Immature natural killer cell (primary cell): ENCODE measurements at places on chromosomes 4 and X.

DNA sequence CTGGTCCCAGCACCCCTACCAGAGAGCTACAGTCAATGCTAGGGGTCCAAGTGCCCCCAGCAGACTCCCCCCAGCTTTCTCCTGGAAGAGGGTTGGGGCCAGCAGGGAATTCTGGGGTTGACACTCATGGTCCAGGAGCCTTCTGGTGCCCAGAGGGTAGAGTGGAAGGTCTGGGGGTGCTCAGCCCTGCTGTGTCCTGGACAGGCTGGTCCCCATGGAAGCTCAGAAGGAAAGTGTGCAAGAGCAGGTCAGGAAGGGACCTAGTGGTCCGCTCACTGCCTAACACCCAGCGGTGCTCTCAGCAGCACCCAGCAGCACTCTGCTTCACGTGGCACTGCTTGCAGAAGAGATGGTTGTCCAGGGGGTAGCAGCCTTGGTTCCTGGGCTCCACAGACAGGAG lies 6.9 kb downstream of the TEX13C start:
- DNase-seq = no peak

GRCh38 chrX:52577464-52578173 lies 60.8 kb upstream of the XAGE1B start:
- DNase-seq = no peak

GRCh38 chr4:109730619-109731545 lies 1.0 kb upstream of the PLA2G12A start:
- DNase-seq = no peak

DNA sequence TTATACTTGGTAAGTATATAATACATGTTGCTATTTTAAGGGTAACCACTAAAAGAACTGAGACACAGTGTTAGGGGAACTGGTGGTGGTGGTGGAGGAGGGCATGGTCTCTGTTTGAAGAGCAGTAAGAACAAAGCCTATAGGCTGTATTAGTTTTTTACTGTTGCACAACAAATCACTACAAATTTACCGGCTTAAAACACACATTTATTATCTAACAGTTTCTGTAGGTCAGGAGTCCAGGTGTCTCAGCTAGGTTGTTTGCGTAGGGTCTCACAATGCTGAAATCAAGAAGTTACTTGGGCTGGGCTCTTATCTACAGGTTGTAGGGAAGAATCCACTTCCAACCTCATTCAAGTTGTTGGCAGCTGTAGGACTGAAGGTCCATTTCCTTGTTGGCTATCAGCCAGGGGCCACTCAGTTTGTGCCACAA lies 52.6 kb downstream of the CASK start:
- no peak for DNase-seq

DNA sequence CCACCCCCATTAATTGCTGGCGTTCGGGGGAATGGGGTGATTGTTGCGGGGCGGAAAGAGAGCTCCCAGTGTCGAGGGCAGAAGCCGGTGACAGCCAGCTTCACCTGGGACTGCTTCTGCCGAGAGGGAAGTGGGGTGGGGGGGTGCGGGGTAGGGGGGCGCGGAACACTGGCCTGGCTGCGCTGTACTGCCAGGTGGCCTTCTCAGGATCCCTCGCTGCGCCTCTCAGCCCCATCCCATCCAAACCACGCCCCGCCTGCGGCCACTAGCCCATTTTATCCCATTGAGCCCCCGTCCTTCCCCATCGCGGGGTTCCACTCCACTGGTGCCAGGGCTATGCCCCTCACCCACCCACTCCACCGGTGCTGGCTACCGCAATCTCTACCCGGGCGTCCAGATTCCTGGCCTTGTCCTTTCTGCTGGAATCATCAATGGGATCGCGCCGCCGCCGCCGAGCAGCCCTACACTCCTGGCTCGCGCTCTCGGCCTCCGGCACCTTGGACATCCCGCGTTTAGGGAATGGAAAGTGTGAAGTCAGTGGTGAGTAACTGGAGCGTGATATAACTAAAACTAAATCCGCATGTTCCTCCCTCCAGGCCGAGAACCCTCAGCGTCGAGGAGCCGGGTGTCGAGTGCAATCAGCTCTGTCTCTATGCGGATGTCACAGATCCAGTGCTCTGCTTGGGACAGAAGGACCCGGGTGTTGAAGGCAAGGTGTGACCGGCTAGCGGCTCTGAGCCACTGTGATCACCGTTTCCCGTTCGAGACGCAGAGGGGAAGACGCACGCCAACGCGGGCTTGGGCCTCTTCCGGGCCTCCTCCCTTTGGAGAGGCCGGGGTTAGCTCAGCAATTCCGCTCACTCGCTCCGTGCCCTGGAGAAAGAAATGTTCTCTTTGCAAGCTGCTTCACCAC lies 20.5 kb downstream of the NKX3-2 start:
- no peak for DNase-seq

DNA sequence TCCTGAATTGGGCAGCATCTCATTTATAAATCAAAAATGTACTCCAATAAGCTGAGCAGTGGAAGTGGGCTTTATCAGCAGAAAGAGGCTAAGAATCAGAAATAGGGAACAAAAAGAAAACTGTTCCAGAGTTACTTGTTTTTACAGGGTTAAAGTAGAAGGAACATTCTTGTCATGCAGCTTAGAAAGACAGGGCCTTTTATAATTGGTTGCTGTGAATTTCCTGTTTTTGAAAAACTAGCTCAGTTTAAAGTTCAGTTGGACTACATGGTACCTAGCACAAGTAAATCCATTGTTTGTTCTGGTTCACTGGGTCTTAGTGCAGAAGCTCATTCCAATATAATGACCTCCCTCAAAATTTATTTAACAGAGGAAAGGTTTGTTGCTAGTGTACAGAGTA lies 200.8 kb downstream of the GRIA2 start:
- no peak for DNase-seq
